ENCODE measurements at places on chromosomes 2 and 18.

DNA sequence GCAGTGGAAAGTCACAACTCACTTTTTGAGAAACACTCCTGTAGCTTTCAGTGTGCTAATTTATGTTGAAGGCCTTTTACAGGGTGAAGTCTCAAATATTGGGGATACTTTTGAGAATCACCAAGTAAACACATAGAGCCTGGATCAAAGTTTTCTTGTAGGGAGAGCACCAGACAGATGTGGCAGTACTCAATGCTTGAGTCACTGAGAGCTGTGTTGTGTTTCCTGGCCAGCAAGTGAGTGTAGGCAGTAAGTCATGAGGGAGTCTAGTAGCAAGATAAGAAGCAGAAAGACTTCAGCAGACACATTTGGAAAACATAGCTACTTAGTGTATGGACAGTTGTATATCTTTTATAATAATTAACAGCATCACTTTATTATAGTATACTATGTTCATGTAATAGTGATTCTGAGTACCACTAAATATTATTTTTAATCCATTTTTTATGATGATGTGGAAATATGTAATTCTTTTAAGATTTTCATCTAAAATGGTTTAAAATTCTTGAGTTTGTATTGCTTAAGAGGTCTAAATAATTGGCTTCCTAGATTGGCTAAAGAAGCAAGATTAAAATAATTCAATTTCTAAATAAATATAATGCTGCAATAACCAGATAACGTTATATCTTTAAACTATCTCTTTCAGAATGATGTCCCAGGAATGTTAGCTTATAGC, 12.8 kb downstream of the PSMD1 start:
- DNase-seq, result peak; percentile 46

DNA sequence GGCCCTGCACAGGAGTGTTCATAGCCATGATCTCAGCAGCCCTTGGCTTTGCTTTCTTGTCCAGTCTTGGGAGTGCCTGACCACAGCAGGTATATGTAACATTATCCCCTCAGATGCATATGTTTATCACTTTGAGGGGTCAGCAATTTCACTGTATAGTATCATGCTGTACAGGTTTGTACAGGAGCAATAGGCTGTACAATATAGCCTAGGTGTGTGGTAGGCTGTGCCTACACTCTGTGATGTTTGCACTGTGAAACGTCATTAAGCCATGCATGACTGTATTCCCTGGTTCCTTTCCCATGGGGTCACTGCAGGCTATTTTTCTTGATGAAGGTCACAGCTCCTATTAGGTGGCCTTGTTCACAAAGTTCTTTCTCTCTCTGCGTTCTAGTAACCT, 4.7 kb upstream of the IL36G start:
- DNase-seq, result no peak

DNA sequence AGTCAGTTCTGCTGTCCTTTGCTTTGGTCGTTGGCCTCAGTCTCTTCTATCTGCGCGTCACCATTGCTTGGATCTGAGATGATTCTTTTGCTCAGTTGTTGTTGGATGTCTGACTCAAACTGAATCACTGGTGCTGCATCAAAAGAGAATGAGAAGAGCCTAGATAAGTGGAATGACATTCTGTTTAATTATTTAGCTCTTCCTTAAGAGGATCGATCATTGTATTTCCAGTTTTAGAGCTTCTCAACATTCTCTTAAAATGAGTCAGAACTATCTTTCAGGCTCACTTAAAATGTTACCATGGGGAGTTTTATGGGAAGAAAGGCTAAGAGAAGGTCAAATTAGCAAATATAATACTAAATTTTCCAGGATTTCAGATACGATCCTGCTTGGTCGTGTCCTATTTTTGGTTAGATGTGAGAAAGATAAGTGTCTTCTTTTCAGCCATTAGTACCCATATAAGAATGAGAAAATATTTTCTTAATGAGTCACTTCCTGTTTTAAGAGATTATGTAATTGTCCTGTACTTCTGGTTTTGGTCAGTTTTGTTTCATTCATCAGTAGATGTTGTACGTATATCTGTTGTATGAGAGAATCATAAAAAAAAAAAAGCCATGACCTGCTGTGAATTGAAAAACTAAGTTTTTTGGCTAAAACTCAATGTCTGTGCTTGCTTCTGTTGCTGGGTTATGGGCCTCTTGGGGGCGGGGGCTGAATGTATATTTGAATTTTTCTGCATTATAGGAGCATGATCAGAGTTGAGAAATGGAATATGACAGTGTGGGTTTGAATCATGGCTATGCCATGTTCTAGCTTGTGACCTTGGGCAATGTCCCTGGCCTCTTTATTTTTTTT, 31.6 kb upstream of the CASP10 start:
- peak; percentile 83 for DNase-seq

DNA sequence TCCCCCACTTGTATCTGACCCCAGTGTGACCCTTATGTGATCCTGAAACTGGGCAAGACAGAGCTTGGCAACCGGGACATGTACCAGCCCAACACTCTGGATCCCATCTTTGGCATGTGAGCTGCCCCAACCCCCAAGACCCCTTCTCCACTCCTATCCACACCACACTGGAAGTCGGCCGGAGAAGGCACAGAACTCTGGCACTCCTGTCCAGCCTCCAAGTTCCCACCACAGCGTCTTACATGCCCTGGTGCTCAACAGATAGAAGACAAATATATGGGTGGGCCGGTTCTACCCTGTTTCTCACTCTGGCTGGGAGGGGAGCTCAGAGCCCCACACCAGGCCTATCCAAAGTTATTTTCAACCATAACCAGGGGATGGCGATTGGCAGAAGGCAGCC, 40.8 kb downstream of the LMAN2L start:
- DNase-seq, result no peak

DNA sequence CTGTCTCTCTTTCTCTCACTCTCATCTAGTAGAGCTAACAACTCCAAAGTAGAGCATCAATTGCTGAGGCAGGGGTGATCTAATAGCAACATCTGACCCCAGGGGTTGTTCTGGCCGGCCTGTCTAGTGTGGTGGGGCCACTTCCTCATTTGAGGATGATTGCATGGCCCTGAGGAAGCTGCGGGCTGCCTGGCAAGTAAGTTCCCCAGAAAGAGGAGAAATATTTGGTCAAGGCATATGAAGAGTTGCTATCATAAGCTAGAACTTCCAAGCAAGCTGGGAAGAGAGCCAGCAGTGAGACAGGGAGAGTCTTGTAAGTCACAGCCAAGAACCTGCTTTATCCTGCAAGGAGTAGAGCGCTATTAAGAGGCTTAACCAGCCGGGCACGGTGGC, 50.8 kb upstream of the TMEM87B start:
- DNase-seq, result no peak

GRCh38 chr2:222708274-222708710, 36.8 kb downstream of the MOGAT1 start:
- peak; percentile 79 for DNase-seq

GRCh38 chr2:1676091-1676912, 68.0 kb downstream of the PXDN start:
- no peak for DNase-seq

- DNase-seq, result no peak
These were observed 99.1 kb downstream of the EN1 start for GRCh38 chr2:118748245-118748885.

DNA sequence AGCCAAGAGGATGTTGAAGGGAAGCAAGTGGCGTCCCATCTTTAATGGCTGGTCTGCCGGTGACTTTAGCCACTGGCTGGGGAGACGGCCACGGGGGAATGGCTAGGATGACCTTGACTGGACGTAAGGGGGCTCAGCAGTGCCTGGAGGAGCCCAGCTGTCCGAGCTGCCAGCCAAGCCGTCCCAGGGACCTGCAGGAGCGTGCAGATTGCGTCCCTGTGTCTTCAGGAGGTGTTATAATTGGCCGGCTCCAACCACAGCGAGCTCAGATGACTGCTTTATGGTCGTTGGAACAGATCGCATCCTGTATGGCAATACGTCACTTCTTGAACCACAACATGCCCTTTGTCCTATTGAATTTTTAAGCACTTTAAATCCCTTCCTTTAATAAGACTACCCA, 204.6 kb downstream of the EIPR1 start:
- DNase-seq, result no peak

DNA sequence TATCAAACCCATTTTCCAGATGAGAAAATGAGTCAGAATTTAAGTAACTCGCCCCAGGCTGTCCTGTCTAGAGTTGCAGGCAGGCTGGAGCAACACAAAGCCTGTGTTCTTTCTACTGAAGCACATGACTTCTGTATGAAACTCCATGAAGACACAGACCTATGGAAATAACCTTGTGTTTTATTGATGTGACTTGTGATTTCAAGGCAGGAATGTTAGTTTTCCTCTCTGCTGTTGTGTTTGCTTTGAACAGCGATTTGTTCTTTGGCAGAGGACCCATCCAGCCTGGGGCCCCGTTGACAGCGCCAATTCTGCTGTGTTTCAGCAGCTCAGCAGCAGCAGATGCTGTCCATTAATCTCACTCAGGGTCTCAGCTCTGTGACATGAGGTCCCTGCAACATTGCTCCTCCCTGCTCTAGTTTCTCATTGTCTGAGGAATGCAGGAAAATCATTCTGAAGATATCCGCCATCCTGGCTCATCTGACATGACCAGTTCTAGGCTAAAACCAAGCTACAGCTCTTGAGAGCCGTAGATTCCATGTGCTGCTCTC, 344.3 kb upstream of the RAB12 start:
- DNase-seq, result peak; percentile 64

DNA sequence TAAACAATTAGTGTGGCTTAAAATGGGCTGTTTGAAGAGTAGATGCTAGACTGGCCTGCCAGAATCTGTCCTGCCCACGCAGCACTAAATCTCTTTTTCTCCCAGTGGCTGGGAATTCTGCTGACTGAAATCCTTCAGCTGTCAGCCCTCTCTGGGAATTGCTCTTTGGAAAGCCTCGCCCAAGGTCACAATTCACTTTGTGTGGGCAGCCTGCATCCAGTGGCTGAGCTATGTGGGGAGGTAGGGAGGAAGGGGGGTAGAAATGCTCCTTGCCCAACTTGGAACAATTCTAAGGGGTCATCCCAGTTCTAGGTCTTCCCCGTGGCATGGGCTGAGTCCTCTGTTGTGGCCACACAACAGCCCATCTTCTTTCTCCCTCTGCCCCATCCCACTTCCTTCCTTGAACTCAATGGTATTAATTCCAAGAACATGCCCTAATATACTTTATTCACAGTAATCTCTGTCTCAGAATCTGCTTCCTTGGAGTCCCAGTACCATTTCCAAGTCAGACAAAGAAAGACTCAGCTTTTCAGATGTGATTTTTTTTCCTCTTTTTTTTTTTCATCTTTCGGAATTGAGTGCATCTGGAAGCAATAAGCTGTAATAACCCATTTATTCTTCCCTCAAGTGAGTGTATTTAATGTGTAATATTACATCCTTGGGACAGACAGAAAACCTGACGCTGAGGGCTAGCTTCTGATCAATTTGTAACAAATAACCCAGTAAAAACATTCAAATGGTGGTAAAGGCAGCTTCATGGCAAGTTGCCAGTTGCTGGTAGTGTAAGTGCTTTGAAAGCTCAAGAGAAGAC, 189.4 kb downstream of the GPD2 start:
- DNase-seq, result no peak

DNA sequence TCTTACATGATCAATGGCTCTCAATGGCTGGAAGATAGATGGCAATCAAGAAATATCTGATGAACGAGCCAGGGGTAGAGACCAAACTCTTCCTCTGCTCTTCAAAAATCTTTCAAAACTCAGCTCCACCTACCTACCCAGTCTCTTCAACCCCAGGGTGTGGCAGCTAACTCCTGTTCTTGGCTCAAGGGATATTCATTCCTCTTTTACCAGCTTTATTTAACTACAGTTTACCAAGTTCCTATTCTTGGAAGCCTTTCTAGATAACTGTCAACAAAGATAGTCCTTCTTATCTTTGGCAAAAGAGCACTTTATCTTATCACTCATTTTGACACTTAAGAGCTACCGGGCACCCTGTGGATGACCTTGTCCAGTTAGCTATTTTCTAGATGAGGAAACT, 36.3 kb downstream of the EPHA4 start:
- DNase-seq, result peak; percentile 10

GRCh38 chr2:197804758-197805714, 643 bp downstream of the PLCL1 start:
- DNase-seq, result no peak

DNA sequence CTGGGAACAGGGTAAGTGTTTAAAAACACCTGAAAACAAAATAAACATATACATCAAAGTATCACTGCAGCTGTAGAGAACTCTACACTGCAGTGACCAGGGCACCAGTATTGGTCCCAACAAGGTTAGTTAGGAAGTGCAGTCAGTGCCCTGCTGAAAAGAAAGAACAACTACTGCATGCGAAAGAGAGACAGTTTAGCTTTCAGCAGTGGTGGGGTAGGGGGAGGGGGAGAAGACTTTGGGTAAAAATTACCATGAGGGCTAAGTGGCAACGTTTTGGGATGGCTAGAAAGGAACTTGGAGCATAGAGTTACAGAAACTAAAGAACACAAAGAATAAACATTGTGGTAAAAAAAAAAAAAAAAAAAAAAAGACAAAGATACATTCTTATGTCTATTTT, 112.1 kb downstream of the UPP2 start:
- no peak for DNase-seq

- no peak for DNase-seq
These were observed 22.6 kb downstream of the MTX2 start for GRCh38 chr2:176291809-176292283.

- no peak for DNase-seq
These were observed 155.8 kb downstream of the COL6A3 start for GRCh38 chr2:237258116-237258515.

- no peak for DNase-seq
These were observed 1410.4 kb upstream of the ZEB2 start for GRCh38 chr2:145930318-145930717.

DNA sequence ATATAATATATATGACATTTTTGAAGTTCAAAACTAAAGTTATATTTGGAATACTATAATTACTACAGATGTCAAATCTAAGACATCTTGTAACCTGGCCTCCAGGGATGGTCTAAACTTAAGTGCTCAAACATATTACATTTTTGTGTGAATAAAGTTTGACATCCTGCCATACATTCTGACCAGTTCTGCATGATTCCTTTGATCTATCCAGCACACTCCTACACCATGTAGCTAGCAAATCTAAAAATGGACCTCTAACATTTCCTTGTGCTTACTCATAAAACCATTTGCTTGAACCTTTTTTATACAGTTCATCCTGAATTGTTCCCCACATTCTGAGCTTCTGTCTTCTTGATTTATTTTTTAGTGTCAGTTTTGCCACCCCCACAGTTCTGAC, 294.3 kb upstream of the ZNF804A start:
- DNase-seq, result no peak

DNA sequence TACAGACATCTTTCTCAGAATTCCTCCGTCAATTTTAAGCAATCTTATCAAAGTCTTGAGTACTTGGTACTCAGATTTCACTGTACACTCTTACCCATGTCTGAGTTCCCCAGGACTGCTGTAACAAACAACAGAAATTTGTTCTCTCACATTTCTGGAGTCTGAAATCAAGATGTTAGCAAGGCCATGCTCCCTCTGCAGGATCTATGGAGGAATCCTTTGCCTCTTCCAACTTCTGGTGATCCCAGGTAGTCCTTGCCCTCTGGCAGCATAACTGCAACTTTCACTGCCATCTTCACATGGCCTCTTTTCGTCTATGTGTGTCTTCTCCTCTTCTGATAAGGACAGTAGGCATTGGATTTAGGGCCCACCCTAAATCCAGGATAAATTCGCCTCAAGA, 17.1 kb upstream of the CACNB4 start:
- DNase-seq, result no peak

- DNase-seq, result no peak
These were observed 844 bp upstream of the CPS1 start for GRCh38 chr2:210555555-210555954.

- no peak for DNase-seq
These were observed 128.4 kb downstream of the CABLES1 start for GRCh38 chr18:23263551-23264235.

All from trophoblast cell (in vitro differentiated cells and primary cell).